ENCODE measurements at places on chromosomes 16 and 17.
A peak's percentile ranks its signal among the peaks of the same experiment; 100 is the strongest.

- DNase-seq, result no peak
These were observed 56.3 kb downstream of the ABCC12 start for GRCh38 chr16:48099455-48099854.

DNA sequence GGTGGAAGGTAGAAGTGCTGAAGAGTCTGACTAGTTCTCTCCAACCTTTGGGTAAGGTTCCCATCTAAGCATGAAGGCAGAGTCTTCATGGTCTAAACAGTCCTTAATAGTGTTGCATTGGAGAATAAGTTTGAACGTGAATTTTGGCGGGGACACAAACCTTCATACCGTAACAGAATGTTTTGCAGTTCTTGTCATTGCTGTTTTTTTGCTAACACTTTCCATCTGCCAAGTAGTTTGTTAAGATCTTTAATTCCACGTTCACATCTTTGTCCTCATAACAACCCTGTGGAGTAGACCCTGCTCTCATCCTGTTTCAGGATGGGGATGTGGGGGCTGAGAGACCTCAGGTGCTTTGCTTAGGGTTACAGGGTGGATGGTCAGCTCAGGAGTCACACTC is 936.9 kb upstream of the EEF2KMT start:
- no peak for DNase-seq

DNA sequence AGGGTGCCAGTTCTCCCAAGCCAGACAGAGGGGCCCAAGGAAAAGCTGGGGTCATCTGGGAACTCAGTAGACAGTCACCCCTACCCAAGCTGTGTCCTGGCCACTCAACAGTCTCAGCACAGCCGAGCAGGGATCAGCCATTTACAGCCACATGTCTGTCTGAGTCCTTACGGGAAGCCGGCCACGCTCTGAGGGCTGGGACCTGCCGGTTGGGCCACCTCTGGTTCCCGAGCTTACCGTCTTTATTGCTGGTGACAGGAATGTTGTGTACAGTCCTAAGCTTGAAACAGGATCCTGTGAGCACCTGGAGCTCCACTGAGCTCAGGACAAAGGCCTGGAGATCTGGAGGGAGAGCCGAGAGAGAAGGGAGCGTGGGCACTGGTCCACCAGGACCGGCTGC is 59.8 kb downstream of the TIMM22 start:
- DNase-seq, result no peak

DNA sequence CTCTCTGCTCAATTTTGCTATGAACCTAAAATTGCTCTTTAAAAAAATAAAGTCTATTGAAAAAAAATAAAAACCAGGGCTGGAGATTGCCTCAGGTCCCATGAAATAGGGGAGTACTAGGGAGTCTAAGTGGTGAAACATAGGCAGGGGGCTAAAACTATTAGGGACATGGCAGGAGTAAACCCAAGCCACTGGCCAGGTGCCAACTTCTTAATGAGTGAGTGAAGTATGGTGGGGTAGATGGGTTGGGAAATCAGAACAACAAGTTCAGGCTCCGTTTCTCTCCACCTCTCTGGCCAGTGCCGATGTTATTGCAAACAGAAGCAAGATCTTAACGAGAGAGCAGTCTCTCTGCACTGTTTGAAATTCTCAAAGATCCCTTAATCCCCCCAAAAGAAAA is 322.4 kb upstream of the CDH5 start:
- no peak for DNase-seq

GRCh38 chr17:75313941-75314551 is 24.8 kb upstream of the SLC25A19 start:
- no peak for DNase-seq

GRCh38 chr16:14071576-14072271 is 605 bp downstream of the MRTFB start:
- DNase-seq, result no peak

DNA sequence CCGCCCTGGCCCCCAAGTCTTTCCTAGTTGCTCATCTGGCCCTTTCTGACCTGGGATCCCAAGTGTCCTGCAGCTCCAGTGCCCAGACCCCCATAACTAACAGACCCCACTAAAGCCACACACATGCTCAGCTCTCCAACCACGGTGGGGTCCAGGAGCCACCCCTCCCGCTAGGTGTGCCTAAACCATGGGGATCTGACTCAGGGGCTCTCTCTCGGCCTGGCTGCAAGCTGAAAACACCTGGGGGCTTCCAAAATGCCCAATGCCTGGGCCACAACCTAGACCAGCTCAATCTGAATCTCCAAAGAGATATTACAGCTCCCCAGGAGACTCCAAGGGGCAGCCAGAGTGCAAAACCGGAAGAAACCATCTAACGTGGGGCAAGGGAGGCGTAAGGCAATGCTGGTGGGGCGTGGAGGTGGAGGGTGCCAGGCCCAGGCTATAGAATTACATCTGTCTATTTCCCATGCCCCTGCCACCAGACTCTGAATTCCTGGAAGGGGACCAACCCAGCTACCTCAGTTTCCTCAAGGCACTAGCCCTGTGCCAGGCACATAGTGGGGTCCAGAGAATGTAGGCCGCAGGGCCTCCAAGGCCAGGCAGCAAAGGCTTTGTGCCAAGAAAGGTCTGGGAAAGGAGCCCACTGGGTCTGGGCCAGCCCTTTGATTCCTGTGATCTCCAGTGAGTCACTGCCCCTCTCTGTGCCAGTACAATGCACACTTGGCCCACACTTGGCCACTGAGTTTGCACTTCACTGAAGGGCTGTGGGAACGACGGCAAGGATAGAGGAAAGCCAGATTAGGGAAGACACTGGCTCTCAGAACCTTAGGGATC is 3.3 kb downstream of the CD2BP2 start:
- DNase-seq, result peak; percentile 81

DNA sequence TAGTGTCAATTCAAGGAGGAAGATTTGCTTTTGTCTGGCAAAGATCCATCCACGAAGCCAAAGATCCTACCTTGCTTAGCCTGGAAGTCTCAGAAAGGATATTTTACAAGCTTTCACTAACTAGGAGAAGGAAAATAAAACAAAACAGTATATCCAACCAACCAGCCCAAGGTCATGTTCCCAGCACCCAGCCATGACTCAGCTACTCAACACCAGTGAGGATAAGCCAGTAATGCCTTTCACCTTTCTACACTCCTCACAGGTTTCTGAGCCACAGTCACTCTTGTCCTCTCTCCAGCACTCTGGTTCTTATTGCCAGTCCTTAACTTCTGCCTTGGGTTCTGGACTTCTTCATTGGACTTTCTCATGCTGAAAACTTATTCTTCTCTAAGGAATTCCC is 116.2 kb downstream of the CDH11 start:
- no peak for DNase-seq

- DNase-seq, result peak; percentile 16
These were observed at the start of gene MEFV for GRCh38 chr16:3256146-3256865. MEFV (minus strand) TSS chr16:3256633; CDS start chr16:3256587, 46 bp downstream.

DNA sequence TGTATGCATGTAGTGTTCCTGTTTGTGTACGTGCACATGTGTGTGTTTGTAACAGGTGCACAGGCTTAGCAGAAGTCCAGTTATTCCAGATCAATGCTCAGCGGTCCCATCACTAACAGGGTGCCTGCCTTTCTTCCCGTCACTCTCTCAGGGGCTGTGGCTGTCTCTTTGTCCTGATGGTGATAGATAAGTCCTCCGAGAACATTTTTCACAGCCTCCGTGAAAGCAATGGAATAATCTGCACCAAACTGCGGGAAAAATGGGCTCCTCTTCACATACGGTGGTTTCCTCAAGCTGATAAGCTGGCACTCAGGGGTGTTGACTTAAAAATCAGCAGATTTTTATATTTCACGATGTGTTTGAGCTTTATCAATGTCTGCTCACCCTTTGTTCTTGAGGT is 342.3 kb downstream of the TMEM114 start:
- DNase-seq, result no peak

GRCh38 chr16:70258946-70259345 is 7.2 kb upstream of the EXOSC6 start:
- DNase-seq, result no peak

- DNase-seq, result no peak
These were observed 1540.3 kb downstream of the CDH11 start for GRCh38 chr16:63581570-63581969.

DNA sequence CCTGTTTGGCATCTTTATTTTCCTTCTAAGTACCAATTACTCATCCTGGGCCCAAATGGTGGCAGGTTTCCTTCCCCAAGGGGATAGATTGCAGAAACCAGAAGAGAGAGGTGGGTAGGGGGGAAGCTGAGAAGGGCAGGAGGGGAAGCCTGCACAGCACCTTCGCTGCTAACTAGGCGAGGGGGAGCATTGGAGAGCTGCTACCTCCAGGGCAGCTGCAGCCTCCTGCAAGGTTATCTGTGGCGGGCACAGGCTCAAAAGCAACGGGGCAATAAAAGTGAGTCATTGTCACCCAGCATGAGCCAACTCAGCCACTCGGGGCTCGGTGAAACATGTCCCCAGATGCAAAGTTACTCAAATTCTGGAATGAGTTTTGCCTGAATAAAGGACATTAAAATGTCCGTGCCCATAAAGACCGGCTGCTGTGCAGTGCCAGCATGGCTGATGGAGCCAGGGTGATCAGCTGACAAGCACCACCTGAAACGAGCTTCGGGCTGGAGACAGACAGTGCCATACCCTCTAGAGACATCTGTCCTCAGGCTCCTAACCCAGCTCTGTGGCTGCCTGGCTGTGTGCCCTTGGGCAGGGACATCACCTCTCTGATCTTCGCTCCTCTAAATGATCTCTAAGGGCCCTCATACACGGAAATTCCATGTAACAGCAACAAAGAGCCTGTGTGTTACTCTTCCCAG is 68.1 kb upstream of the GRIN2A start:
- DNase-seq, result no peak

- no peak for DNase-seq
These were observed 28.4 kb downstream of the MYH3 start for GRCh38 chr17:10628756-10629155.

GRCh38 chr17:74152591-74153455 is 50.7 kb upstream of the RPL38 start:
- DNase-seq, result peak; percentile 29

DNA sequence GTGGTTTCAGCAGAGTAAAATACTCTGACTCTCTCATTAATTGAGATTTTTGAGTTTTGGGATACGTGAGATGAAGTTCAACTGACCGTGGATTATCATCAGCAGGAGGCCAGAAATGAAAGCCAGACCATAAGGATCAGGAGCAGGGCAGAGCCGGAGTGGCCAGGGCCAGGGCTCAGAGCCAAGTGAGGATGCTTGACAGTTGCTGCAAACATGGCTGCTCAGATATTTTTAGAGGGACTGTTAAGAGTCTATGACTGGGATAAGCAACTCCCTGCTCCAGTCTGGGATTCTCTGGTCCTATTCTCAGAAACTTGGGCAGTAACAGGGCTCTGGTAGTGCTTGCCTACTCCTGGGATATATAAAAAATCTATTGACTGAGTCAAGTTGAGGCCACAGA is 17.6 kb upstream of the CDH13 start:
- no peak for DNase-seq

DNA sequence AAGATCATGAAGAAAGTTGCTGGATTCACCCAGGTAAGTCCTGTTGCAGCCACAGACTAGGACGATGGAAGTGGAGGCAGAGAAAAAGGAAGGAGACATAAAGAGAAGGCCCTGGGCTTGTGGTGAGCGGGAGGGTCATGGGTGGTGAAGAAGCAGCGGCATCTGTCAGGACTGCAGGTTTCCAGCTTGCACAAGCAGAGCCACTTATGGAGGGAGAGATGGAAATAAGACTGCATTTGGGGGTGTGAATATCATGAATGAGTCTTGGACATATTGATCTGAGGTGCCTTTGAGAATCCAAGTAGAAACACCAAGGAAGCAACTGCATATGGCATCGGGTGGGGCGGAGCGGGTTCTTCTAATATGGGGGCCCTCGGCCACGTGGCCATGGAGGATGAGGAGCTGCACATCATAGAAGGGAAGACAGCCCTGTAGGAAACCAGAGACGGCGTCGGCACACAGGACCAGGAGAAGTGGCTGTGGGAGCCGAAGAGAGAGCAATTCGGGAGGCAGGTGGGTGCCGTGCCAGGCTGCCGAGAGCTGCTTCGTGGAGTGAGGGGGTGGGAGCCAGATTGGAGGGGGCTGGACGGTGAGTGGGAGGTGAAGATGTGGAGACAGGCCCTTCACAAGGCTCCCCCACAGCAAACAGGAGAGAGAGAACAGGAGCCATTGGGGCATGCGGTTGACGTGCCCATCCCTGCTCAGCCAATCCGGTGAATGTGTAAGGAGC is 243.5 kb downstream of the GSG1L start:
- DNase-seq, result no peak

GRCh38 chr17:12256380-12256995 is 235.8 kb downstream of the MAP2K4 start:
- peak; percentile 1 for DNase-seq

DNA sequence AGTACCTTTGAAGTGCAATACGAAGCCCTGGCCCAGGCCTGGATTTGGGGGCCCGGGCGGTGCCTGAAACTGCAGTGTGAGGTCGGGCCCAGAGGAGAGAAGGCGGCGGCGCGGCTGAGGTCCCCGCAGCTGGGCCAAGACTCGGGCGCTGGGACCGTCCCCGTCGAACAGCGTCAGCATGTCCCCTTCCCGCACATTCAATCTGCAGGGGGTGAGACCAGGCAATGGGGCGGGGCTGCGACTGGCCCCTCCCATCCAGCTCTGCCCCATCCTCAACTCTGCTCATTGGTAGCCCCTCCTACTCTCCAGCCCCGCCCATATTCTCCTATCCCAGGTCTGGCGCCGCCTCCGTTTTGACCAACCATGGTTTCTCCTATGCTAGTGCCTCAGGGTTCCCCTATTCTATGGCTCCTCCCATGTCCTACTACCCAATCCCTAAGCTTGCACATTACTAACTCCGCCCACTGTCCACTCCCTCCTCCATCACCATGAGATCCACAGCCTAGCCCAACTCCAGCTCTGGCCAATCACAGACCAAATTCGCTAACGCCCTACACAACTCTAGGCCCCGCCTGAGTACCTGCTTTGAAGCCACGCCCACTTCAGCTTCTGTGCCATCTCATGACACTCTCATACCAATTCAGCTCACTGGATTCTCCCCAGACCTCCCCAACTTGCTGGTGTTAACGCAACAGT is 14.4 kb upstream of the CDIPT start:
- no peak for DNase-seq

- no peak for DNase-seq
These were observed 2334.2 kb downstream of the TP53TG3F start for GRCh38 chr16:35793601-35794000.

- peak; percentile 16 for DNase-seq
These were observed 412.8 kb downstream of the KIF2B start for GRCh38 chr17:54235571-54235970.

- DNase-seq, result no peak
These were observed 36.4 kb downstream of the AKAP1 start for GRCh38 chr17:57121308-57122042.

DNA sequence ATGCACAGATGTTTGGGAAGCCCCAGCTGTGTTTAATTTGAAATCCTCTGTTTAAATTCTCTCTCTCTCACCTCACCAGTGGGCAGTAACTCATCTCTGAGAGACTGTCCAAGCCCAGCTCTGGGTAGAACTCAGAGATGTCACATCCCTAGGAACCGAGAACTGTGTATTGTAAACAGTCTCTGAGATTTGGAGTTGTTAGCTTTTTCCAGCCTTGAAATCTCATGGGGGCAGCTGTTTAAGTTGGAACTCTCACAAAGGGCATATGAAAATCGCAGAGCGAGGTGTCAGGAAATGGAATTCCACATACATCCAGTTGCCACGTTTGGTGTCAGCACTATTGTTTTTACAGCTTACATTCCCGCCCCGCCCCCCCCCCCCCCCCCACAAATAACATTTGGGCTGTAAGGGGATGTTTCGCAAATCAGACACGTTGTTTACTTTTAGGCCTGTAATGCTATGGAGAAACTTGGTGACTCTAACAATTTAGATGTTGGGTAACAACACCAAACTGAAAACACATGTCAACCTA is 34.3 kb downstream of the VPS35L start:
- no peak for DNase-seq

Measured in NCI-H446 treated with DMSO at 0.1 percent for 48 hours (cell line).